ENCODE measurements at places on chromosomes 11 and 22.
A peak's percentile ranks its signal among the peaks of the same experiment; 100 is the strongest.

DNA sequence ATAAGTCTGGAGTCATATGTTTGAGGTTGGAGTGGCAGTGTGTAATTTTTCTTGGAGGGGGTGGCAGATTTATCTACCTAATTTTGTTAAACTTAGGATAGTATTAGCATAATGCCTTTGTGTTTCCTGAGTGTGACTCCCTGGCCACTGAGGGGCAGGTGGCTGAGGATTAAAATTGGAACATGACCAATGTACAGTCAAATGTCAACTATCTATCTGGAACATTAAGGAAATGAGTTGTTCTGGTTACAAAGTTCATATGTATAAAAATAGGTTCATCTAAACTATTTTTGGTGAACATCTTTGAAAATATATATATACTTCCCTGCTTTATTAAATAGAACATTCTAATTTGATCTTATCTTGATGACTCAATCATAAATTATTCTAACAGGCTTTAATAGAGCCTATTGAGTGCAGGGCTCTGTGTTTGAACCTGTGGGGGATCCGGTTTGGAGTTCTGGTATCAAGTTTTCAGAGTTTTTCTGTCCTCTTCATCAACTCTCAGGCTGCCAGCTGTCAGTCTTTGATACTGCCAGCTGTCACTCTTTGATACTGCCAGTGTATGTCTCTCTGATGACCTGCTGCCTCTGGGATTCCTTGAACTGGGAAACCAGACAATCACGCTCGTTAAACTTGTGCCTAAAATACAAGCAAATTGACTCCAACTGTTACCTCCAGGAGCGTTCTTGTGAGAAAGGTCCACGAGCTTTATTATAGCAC is 309.6 kb downstream of the METTL15 start:
- no peak for ATAC-seq

GRCh38 chr11:14041040-14041439 is 78.5 kb downstream of the SPON1 start:
- no peak for ATAC-seq

DNA sequence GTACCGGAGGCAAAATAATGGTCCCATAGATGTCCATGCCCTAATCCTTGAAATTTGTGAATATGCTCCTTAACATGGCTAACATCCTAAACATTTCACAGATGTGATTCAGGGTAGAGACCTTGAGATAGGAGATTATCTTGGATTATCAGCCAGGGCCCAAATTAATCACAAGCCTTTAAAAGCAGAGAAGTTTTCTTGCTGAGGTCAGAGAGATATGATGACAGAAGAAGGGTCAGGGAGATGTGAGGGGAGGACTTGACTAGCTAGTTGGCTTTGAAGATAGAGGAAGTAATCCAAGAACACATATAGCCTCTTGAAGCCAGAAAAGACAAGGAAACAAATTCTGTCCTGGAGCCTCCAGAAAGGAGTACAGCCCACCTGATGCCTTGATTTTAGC is 19.1 kb upstream of the FDX1 start:
- ATAC-seq = no peak

- no peak for ATAC-seq
Observed at GRCh38 chr11:8230178-8230859, 33.4 kb downstream of the LMO1 start.

GRCh38 chr11:33257160-33257896 is at the start of gene HIPK3:
TSS of gene HIPK3 (plus strand) at chr11:33257381.
- peak; percentile 84 for ATAC-seq

- peak; percentile 35 for ATAC-seq
Observed at GRCh38 chr22:37021710-37022482, 2.4 kb downstream of the MPST start.

DNA sequence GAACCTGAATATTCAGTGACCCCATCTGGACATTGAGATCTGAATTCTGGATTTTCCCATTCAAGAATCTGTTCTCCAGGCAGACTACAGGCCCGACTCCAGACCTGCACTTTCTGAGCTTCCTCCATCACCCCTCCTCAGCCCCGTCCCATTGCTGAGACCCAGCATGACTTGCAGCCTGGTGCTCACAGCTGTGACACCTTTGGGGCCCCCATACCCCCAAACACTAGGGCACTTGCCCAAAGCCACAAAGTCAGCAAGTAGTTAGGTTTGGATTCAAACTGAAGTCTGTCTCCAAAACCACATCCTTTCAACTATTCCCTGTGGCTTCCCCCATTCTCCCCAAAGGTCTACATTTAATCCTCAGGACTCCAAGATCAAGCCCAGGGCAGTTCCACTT is 128.2 kb upstream of the ZBED5 start:
- ATAC-seq = no peak

GRCh38 chr11:67303835-67304411 is 593 bp downstream of the SSH3 start:
- peak; percentile 44 for ATAC-seq

DNA sequence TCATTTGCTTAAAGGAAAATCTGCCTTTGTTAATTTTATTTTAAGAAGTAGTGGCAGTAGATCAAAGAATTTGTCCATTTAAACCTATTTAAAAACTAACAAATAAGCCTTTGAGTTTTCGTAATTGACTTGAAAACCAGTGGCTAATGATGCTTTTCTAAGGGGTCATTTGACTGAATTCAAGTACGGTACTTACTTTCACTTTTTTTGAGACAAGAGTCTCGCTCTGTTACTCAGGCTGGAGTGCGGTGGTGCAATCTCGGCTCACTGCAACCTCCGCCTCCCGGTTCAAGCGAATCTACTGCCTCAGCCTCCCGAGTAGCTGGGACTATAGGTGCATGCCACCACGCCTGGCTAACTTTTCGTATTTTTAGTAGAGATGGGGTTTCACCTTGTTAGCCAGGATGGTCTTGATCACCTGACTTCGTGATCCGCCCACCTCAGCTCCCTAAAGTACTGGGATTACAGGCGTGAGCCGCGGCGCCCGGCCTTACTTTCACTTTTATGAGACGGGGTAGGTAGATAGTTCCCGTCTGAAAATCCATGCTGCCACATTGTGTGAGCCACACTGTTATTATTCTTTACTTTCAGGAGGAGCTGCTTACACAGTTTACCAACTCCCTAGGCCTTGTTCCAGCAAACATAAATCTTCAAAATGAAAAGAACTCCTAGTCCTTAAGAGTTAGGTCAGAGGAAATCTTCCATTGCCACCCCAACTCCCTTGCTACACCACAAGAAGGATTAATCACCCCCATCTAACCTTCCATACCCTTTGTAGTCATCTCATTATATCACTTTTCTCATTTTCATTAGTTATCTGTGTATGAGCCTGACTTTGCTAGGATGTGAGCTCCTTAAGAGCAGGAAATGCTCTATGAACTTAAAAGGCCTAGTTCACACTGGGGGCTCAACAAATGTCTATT is 926.6 kb upstream of the CCDC90B start:
- ATAC-seq = no peak

DNA sequence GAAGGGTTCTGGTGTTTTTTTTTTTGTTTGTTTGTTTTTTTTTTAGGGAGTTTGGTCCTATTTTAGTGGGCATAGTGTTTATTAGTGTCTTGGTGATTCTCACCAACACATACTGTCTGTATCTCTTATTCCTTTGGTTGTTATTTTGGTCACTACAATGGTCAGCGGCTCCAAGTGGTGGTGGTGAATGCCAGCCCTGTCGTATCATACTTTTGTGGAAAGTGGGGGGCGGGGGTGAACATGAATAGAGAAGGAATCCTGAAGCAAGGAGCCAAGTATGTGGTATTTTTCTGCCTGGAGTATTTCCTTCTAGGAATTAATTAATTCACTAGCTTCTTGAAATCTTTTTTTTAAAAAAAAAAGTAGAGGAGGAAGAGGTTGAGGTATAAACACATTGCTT is 79.6 kb downstream of the GRK3 start:
- ATAC-seq = no peak
